NCI-H460 (cell line): ENCODE measurements at places on chromosomes 4 and X. TPM values are rescaled to one million over a fixed set of nuclear protein-coding genes. Genes with fewer than 3 reads are reported as not detected.

CENPVL1 gene
- total RNA-seq = not detected in 2 replicates

ARMCX1 gene
- total RNA-seq = 0.05 TPM in 1 of 2 replicates, not detected in the other

CLDN22 gene
- total RNA-seq = not detected in 2 replicates

SPON2 gene
- 0.17 TPM in 1 of 2 replicates, not detected in the other for total RNA-seq

CCSER1 gene
- 1.1 and 2.4 TPM in 2 replicates for total RNA-seq

FRG2 gene
- total RNA-seq = not detected in 2 replicates

VCX3A gene
- total RNA-seq = not detected in 2 replicates

ZNF157 gene
- not detected in 2 replicates for total RNA-seq

DMRTC1 gene
- total RNA-seq = not detected in 2 replicates

AFP gene
- total RNA-seq = 0.25 TPM in 1 of 2 replicates, not detected in the other

CC2D2A gene
- total RNA-seq = 12.2 and 14.2 TPM in 2 replicates

HOPX gene
- total RNA-seq = 224 and 235 TPM in 2 replicates

HPSE gene
- 4.4 and 4.8 TPM in 2 replicates for total RNA-seq

C4orf36 gene
- 0.20 TPM in 1 of 2 replicates, not detected in the other for total RNA-seq

POU3F4 gene
- total RNA-seq = not detected in 2 replicates

COX7B2 gene
- not detected in 2 replicates for total RNA-seq

SLC38A5 gene
- 43.8 and 49.3 TPM in 2 replicates for total RNA-seq

TSPAN7 gene
- 73.1 and 77.5 TPM in 2 replicates for total RNA-seq

UBE2A gene
- 98.0 and 105 TPM in 2 replicates for total RNA-seq

ANOS1 gene
- not detected in 2 replicates for total RNA-seq

SGMS2 gene
- 24.3 and 26.7 TPM in 2 replicates for total RNA-seq

ERVMER34-1 gene
- total RNA-seq = 3.2 and 3.5 TPM in 2 replicates

KIF4A gene
- total RNA-seq = 30.3 and 34.0 TPM in 2 replicates

ADAMTS3 gene
- 0.07 and 0.14 TPM in 2 replicates for total RNA-seq

EMD gene
- total RNA-seq = 85.8 and 98.2 TPM in 2 replicates

CTBP1 gene
- total RNA-seq = 135 and 148 TPM in 2 replicates

GLUD2 gene
- total RNA-seq = 0.26 and 0.35 TPM in 2 replicates

AKAP4 gene
- not detected in 2 replicates for total RNA-seq

RBM46 gene
- total RNA-seq = not detected in 2 replicates

EPGN gene
- total RNA-seq = 146 and 176 TPM in 2 replicates

TEC gene
- total RNA-seq = 2.7 and 2.9 TPM in 2 replicates

TMEM150C gene
- 0.07 and 0.26 TPM in 2 replicates for total RNA-seq

RPS6KA6 gene
- 3.3 and 4.0 TPM in 2 replicates for total RNA-seq

IBSP gene
- total RNA-seq = not detected in 2 replicates

ABCB7 gene
- 35.6 and 35.8 TPM in 2 replicates for total RNA-seq

ATRX gene
- 46.0 and 60.4 TPM in 2 replicates for total RNA-seq

HMGB3 gene
- 64.2 and 93.1 TPM in 2 replicates for total RNA-seq

GYPE gene
- total RNA-seq = 1.3 and 2.3 TPM in 2 replicates

MTTP gene
- 0.05 TPM in 1 of 2 replicates, not detected in the other for total RNA-seq
